ENCODE measurements at places on chromosomes 1 and 21.

- peak; percentile 46 for DNase-seq
Observed at GRCh38 chr1:156245451-156246232, 2.2 kb downstream of the PAQR6 start.

- DNase-seq: no peak
Observed at GRCh38 chr1:172176206-172176605, 244.3 kb upstream of the C1orf105 start.

GRCh38 chr1:226186124-226187018 is at the start of gene ACBD3:
Gene ACBD3, minus strand, starts transcription at chr1:226186741. Its CDS starts 66 bp downstream, at chr1:226186675.
- peak; percentile 81 for DNase-seq

DNA sequence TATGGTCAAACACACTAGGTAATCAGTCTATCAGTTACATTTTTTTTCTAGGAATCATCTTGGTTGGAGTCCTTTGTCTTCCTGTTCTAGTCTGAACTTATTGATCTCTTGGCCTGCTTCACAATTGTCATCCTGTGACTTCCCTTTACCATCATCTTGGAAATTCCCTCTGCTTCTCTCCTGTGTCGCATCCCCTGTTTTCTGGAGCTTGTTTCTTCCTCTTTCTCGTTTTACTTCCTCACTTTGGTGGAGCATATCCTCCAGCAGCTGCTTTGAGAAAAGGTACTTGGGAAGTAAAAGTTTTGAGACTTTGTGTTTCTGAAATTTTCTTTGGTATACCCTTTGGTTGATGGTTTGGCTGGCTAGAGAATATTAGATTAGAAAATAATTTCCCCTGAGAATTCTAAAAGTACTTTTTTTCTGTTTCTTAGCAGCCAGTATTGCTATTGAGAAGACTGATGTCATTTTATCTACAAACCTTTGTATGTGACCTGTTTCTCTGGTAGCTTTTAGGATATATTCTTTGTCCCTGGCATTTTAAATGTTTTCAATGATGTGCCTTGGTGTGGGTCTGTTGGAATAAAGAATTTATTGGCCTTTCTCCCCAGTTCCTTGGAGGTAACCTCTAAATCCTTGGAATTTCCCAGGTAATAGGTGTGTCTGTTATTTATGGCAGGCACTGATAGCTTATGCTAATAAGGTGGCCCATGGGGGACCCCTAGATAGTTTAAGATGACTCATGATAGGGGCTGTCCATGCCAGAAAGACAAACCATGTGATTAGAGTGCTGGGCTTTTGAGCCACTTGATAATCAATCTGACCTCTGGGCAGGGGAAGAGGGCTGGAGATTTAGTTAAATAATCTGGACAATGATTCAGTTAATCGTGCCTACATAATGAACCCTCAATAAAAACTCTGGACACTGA is 6.1 kb upstream of the MYCL start:
- no peak for DNase-seq

- DNase-seq: no peak
Observed at GRCh38 chr1:100348549-100349144, 3.7 kb upstream of the CDC14A start.

DNA sequence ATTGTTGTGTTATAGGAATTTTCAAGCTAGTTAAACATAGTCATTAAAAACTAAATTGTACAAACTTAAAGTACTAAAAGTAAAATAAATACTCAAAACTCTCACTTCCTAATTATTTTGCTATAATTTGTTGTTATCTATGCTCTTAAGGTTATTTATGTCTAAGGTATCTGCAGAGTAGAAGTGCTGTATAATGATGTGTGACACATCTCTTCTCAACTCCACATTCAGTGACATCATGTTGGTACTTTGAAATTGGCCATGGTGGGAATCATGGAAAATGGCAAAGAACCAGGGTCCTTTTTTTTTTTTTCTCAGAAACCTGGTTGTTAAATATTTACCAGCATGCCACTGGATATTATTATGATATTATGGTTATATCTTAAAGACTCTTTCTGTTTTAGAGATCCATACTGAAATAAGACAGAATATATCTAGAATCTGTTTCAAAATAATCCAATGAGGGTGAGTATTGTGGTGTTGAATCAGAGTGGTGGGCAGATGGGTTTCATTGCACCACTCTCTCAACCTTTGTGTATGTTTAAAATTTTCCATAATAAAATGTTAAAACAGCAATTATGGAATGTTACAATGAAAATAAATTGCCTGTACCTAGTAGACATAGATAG is 22.4 kb downstream of the LRRC8B start:
- no peak for DNase-seq

DNA sequence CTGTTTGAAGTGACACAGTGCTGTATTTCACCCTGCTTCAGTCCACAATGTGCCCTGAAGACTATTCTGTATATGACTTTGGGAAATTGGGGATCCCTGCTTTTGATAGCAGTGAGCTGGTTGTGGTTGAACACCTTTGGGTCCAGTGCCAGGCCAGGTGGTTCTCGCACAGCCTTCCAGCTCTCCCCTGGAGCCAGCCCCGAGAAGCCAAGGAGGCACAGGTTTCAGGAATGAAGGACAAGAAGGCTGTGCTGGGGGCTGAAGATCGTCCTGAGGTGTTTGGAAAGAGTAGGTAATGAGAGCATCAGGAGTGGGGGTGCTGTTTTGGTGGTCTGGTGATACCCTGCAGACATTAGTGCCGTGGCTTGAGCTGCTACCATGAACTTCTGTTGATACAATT is 131.4 kb upstream of the COL6A1 start:
- DNase-seq: no peak

DNA sequence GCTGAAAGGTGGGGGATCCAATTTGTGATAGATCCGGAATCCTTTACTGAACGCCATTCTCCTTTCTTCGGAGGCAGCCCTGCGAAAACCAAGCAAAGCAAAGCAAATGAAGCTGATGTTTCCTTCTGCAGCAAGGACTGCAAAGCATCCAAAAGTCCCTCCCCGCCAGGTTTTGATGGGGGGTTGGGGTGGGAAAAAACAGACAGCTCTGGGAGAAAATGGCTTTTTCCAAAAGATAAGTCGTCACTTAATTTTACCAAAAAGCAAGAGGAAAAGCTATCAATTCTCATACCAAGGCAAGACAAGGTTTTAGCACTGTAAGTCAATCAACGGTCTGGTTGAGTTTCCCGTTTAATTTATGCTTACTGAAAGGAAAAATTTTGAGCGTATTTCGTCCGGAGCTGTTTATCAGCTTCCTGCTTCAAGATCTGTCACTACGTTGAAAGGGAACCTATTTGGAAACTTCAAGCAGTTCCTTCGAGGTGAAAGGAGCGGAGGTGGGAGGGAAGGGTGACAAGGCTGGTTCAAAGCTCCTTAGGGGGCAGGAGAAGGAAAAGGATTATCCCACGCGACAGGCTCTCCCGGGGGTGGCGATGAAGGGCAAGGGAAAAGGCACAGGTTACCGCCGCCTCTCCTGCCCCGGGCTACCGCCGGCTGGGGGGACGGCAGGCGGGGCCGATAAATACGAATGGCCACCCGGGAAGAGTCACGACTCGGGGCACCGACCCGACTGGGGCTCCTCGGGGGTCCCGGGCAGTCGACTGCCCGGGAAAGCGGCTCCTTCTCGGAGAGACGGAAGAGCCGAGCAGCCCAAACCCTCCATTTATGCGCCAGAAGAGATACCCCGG is 750 bp downstream of the SYNJ1 start:
- peak; percentile 33 for DNase-seq

- DNase-seq: no peak
Observed at GRCh38 chr1:160244209-160244608, 18.1 kb downstream of the DCAF8 start.

DNA sequence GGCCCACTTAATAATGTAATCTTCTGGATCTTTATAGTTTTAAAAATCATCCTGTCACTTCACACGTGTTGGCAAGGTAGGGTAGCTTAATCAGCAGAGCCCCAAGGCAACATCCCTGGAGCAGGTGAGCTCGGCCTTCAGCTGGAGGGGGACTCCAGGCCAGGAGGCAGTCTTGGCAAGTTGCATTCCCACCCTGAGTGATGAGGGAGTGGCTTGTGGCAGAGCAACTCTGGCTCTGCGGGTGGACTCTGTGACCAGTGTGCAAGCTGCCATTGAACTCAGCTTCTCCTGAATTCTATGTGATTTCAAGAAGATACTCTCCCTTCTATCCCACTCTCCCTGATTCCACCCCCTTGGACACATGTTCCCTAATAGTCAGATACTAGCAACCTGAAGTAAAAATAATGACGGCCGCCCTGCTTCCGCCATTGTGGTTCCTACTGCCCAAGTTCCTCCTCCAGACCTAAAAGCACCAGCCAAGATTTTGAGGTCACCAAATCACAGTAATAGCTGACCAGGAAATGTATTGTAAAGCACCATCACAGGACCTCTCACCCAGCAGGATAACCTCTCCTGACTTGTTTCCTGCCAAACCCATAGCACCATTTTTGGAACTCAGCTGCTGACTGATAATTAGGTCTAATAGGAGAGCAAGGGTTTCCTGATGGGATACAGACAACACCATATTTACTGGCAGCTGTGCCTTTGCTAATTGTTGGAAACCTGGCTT is 11.5 kb upstream of the LYST start:
- no peak for DNase-seq

DNA sequence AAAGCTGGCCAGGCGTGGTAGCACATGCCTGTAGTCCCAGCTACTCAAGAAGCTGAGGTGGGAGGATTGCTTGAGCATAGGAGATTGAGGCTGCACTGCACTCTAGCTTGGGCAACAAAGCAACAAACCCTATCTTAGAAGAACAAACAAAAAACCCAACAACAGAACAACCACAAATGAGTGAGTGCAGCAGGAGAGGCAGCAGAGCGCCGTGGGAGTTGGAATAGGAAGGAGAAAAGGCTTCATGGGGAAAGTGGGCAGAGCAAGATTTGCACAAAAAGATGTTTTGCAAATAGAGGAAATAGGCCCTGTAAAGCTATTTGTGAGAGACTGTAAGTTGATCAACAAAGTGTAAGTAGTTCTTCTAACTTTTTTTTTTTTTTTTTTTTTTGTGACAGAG is 19.6 kb downstream of the SMAP2 start:
- DNase-seq: no peak

DNA sequence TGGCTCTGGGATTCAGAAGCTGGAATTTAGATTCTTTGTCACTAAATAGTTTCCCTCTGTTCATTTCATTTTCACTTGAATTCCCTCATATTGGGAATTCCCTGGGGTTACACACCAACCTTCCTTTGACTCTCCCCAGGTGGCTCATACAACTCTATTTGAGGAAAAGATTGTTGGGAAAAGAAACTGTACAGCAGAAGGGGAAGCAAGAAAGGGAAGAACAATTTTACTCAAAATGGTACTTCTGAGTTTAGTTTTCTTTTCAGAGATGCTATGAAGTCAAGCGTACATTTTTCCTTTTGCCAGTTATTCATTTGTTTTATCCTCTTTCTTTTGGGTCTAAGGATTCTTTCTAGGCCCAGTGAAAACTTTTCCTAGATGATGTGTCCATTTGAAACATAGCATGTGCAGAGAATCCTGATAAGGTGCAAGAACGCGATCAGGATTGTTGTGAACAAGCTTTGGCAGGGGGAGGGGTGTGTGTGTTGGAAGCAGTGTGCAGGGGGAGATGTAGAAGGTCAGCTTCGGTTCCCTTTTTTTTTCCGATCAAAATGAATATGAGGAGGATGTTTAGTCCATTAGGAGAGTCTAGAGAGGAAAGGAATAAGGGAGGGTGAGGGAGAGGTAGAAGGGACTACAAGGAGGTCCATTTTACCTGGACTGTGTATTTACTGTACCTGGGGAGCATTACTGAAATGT is 26.8 kb upstream of the CD1D start:
- no peak for DNase-seq

DNA sequence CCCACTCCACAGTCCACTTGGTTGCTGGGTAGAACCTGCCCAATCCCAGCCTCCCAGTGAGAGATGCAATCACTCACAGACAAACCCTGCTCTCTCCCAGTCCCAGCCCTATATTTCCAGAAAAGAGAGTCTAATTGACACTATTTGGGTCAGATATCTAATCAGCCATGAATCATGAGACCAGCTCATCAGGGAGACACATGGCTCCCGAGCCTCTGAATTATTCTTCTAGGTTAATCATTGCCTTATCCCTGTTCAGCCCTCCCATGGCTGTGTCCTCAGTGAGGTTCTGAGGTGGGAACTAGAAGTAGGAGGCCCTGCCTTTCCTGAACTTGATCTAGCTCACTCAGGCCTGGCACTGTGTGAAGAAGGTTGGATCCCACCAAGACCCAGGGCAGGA is 49.9 kb upstream of the ZC3H12A start:
- no peak for DNase-seq

DNA sequence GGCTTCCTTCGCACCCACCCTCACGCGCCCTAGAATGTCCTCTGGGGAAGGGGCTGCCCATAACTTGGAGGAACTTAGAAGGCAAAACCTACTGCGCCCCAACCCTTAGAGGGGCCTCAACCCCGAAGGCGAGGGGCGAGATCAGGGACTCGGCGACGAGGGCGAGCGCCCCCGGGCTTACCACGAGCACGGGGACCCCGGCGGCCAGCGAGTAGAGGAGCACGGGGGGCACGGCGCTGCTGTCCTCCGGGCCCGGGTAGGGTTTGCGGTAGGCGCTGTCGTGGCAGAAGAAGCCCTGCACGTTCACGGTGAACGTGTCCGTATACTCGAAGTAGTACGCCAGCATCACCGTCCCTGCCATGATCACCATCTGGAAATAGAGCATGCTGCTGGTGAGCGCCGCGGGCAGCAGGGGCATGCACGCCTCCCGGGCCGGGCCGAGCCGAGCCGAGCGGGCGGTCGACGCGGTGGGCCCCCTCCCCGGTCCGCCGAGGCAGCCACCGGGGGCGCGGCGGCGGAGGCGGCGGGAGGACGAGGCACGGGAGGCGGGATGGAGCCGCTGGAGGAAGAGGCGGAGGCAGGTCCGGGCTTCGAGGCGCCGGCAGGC is 304 bp downstream of the PLPPR5 start:
- DNase-seq: peak; percentile 38

GRCh38 chr1:205319081-205320018 is 2.2 kb downstream of the NUAK2 start:
- no peak for DNase-seq

DNA sequence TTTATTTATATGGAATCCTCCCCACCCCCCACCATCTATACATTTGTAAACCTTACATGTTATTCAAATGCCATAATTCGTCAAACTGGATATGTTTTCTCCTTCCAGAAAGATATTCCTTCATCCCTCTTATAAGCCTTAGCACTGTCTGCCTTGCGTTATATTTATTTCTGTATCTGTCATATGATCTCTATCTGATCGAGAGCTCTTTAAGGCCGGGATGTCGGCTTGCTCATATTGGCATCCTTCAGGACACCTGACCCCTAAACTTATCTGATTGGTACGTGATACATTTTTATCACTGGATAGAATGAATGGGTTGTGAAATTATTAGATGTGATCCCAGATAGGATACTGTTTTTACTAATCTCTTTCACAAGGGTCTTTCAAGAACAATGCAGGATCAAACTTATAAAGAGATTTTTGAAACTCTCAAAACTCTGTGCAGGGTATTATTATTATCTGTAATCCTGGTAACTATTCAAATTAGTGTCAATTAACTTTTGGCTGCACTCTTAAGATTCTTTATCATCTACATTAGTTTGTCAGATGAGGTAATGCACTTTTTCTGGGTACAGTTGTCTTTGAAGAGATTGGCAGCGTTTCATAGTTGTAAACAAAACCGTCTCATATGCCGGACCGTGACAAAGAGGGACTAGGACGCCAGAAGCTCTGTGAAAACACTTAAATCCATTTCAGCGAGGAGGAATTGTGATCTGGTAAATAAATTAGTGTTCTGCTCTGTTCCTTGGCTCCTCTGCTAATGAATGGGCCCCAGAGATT is 152.0 kb downstream of the KIF26B start:
- DNase-seq: no peak
